ENCODE measurements at places on chromosomes 16 and 17. TPM values are rescaled to one million over a fixed set of nuclear protein-coding genes. Genes with fewer than 3 reads are reported as not detected.

- no peak overlapping the region for H3K4me3 ChIP-seq
- H3K36me3 ChIP-seq, result peaks cover 99% of the 10 kb centered on the region
- no peak for DNase-seq
- H3K4me1 ChIP-seq, result peaks cover 8% of the 10 kb centered on the region
- no peaks in the 10 kb centered on the region for H3K27me3 ChIP-seq
Measured at GRCh38 chr16:70568601-70569237, 45.1 kb downstream of the SF3B3 start.

- H3K27ac ChIP-seq, result no peak overlapping the region
- no peak for DNase-seq
- no peaks in the 10 kb centered on the region for H3K27me3 ChIP-seq
- H3K4me3 ChIP-seq, result no peak overlapping the region
Measured at GRCh38 chr16:87304951-87305350, 12.2 kb downstream of the C16orf95 start.

Gene PLA2G10
- 5.8 TPM for total RNA-seq

Gene DNAI2
- not detected for total RNA-seq

GRCh38 chr17:3033248-3033640 lies 30.2 kb downstream of the OR1D5 start:
- peak; percentile 44 for DNase-seq
- no peaks in the 10 kb centered on the region for H3K4me1 ChIP-seq
- no peak overlapping the region for H3K27ac ChIP-seq
- H3K36me3 ChIP-seq, result peaks cover 7% of the 10 kb centered on the region
- H3K4me3 ChIP-seq, result no peak overlapping the region

GRCh38 chr17:74442291-74442669 lies 10.4 kb downstream of the GPRC5C start:
- peaks cover 27% of the 10 kb centered on the region for H3K4me1 ChIP-seq
- H3K36me3 ChIP-seq, result no peaks in the 10 kb centered on the region
- no peaks in the 10 kb centered on the region for H3K27me3 ChIP-seq
- H3K27ac ChIP-seq, result peak overlapping the region; percentile 83
- no peak for DNase-seq

Gene SLC2A4
- total RNA-seq, result 1.1 TPM

- no peaks in the 10 kb centered on the region for H3K27me3 ChIP-seq
- no peak for DNase-seq
- no peaks in the 10 kb centered on the region for H3K4me1 ChIP-seq
- H3K36me3 ChIP-seq, result no peaks in the 10 kb centered on the region
- no peak overlapping the region for H3K4me3 ChIP-seq
Measured at GRCh38 chr16:54346041-54346440, 59.5 kb upstream of the IRX3 start.

Data from Peyer's patch (tissue), 4 donors.